ENCODE measurements at places on chromosomes 7 and 10.

- no peak for DNase-seq
Measured at GRCh38 chr7:111942450-111943081, 263.6 kb downstream of the DOCK4 start.

- DNase-seq = no peak
Measured at GRCh38 chr10:77533146-77533886, 104.3 kb downstream of the KCNMA1 start.

GRCh38 chr7:109109558-109109957 lies 539.9 kb downstream of the DNAJB9 start:
- no peak for DNase-seq

DNA sequence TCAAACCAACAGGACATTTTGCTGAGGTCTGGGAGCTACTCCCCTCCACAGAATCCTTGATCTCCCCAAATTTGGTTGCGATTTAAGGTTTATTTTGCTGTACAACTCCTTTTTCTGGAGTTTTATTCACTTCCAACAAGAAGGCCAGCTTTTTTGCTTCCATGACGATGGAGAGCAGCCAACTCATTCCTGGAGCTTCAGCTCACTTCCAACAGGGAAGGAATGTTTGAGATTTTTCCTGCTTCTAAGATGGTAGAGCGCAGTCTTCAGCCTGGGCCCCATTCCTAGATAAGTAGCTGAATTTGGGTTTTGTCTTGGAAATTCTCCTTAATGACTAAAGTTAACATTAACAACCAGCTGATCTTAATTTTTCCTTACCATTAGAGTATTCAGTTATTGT lies 30.9 kb upstream of the CREB3L2 start:
- DNase-seq = no peak

- DNase-seq = no peak
Measured at GRCh38 chr10:93947055-93947454, 46.7 kb upstream of the PLCE1 start.

- DNase-seq = no peak
Measured at GRCh38 chr7:39130274-39130673, 152.6 kb downstream of the POU6F2 start.

GRCh38 chr7:31116615-31117014 lies 64.5 kb downstream of the ADCYAP1R1 start:
- no peak for DNase-seq

- no peak for DNase-seq
Measured at GRCh38 chr7:88670536-88670935, 89.0 kb upstream of the ZNF804B start.

DNA sequence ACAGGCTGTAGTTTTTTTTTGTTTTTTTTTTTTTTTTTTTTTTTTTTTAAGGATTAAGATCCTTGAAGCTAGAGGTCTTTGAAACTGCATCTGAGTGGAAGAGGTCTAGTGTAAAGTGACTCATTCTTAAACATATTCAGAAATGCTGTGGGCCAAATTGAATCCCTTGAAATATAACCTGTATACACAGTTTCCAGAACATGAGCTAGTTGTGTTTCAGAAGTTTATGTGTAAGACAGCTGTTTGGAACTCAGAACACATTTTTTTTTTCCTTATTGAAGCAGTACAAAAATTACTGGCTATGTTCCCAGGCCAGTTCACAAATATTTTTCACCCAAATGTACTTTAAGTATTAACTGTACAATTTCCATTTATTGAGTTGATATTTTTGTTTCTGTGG lies 67.9 kb downstream of the PPP1R9A start:
- no peak for DNase-seq

Data from NCI-H1930 (cell line).